ENCODE measurements at places on chromosomes 3 and 15.

GRCh38 chr15:60115579-60116380, 111.7 kb downstream of the FOXB1 start:
- peak; percentile 85 for DNase-seq

DNA sequence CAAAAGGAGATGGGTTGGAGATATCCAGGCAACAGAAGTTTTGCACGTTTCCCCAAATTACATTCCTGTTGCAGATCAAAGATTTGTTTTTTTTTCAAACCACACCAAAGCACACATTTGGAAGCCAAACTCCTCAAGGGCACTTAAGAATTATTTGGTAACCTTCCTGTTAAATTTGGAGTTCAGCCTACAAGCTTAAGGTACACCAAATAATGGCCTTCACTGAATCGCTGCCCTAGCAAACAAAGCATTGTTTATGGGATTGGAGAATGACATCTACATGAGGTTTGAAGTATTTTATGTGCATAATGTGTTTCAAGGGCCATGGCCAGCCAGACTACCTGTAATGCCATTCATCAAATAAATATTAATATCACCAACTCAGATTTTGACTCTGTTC, 357.9 kb downstream of the RORA start:
- DNase-seq, result no peak

GRCh38 chr3:112128843-112129727, 4.0 kb downstream of the GCSAM start:
- no peak for DNase-seq

- no peak for DNase-seq
Observed at GRCh38 chr3:168514252-168514651, 418.5 kb upstream of the GOLIM4 start.

DNA sequence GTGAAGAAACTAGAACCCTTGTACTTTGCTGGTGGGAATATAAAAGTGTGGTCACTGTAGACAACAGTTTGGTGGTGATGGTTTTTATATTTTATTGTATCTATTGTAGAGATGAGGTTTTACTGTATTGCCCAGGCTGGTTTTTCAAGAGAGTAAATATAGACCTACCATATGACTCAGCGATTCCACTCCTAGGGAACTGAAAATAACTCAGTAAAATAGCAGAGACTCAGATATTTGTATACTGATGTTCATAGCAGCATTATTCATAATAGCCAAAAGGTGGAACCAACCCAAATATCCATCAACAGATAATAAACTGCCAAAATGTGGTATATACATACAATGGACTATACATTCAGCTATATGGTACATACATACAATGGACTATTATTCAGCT, 68.8 kb upstream of the IL12A start:
- no peak for DNase-seq

DNA sequence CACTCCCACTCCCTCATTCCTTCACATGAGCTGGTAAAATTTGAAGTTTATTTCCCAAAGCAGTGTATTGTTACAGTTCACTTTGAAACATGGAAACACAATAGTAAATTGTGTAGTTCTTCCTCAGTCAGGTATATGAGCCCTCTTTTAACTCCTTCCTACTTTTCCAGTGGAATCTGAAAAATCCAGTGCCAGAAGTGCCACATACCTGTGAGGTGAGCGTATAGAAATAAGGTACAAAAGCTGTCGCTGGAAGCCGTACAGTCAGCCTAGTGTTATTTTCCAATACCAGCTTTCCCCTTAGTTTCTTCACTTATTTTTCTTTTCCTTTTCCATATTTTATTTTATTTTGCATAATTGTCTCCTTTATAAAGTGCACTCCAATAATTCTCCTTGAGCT, 81.7 kb upstream of the CADM2 start:
- DNase-seq, result no peak

- DNase-seq, result no peak
Observed at GRCh38 chr15:68951813-68952212, 21.5 kb downstream of the SPESP1 start.

DNA sequence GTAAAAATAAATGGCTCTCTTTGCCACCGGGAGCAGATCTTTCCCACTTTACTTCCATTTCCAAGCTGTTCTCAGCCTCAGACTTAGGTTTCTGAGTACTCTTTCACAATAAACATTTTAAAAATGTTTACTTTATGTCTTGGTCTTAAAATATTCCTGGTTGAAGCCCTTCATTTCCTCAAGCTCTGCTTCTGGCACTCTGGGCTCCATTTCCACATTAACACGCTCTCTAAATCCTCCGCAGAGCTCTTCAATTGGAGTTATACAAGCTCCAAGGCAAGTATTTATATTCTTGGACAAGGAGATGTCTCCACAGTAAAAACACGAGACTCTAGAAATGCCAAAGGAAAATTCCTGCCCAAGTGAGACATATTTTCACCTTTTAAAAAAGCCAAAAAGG, 169.3 kb downstream of the GREM1 start:
- no peak for DNase-seq

GRCh38 chr3:115388811-115389210, 234.5 kb upstream of the GAP43 start:
- DNase-seq, result no peak

DNA sequence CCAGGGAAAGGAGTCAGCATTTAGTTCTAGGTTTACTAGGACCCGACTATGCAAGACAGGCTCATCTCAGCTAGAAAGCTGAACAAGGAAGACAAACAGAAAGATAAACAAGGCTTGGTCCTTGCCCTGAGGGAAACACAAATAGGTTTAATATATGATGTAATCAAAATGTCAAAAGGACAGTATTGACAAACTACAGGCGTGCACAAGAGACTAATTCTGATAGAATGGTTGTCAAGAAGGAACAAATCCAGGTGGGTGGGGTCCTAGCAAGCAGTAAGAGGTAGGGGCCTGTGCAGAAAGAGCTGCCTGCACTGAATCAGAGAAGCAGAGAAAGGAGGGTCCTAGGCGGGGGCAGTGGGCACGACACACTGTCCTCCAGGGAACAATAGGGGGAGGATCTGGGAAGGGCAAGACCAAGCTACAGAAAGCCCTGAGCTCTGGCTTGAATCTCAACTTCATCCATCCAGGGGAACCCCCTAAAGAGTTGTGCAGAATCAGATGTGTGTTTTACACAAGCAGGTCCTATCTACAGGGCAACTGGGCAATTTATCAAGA, 23.4 kb downstream of the RFTN1 start:
- DNase-seq, result no peak

DNA sequence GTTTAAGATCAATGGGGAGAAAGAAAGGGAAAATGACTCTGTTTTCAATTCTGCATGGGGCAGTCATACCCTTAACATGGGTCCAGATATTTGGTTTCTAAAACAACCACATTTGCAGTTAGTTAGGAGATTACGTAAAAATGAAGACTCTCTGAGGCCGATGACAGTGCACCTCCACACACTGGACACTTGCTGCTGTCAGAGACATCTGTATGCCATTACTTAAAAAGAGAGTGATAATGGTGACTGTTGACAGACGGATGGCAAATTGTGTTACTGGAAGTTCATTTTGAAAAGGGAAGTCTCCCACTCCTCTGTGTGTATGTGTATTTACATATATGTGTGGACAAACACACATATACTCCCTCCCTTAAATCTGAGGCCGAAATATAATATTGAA, 304.5 kb upstream of the SEMA6D start:
- DNase-seq, result no peak

GRCh38 chr3:16583551-16583950, 21.7 kb downstream of the DAZL start:
- no peak for DNase-seq

- DNase-seq, result no peak
Observed at GRCh38 chr3:84100861-84101260, 857.9 kb upstream of the CADM2 start.

DNA sequence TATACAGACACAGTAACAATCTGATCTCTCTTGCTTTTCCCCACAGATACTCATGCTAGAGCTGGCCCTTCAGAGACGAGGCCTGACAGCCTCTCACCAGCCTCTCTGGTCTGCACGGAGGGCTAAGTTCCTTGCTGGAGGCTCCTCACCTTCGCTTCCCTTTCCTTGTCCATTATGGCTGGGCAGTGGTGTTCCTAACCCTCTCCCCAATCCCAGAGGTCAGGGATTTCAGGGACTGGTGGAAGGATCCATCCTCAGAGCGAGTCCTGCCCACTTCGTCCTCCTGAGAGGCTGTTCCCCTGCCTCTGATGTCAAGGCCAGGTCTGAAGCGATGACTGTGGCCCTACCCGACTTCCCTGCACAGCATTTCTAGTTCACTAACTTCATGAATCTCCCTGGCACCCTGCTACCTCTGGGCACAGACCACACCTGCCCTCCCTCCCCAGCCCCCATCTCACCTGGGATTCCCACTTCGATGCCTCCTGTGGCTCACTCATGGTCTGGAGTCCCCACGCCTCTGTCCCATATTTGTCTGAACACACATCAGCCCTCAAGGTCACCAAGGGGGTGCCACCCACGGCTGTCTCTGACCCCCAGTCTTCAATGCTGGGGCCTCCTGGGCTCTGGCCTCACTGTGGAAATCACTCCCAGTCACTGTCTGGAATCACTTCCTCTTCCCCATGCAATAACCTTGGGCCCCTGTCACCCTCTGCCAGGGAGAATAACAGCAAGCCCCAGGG, 124.9 kb upstream of the PRR20G start:
- no peak for DNase-seq

DNA sequence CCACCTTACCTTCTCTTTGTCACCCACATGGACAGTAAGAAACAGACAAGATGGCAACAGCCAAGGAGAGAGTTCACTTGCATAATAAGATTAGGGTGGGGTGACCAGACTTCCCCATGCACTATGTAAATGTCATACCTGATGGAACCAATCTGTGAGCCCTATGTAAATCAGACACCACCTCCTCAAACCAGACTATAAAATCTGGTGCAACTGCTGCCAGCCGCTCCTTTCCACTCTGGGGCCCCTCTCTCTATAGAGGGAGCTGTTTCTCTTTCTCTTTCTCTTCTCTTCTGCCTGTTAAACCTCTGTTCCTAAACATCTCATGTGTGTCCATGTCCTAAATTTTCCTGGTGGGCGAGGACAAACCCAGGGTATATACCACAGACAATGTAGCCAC, 405.5 kb upstream of the CNTN4 start:
- DNase-seq, result no peak

- peak; percentile 72 for DNase-seq
Observed at GRCh38 chr15:89416339-89417183, 79.8 kb downstream of the RHCG start.

GRCh38 chr15:93209690-93210445, 120.9 kb upstream of the RGMA start:
- no peak for DNase-seq

DNA sequence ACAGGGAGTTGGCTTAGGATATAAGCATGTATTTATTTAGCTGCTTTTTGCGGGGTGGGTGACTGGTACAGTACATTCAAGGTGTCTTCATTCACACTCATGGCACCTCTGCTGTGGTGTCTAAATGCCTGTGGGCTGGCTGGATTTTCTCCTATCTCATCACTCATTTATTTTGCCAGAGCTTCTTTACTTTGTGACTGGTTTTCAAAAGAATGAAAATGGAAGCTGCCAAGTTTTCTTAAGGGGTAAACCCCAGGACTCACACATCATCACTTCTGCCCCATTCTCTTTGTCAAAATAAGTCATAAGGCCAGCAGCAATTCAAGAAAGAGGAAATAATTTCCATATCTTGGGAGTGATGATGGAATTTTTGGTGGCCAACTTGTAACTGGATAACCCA, 493.4 kb upstream of the ALCAM start:
- DNase-seq, result no peak

- no peak for DNase-seq
Observed at GRCh38 chr3:119729996-119730395, 27.2 kb downstream of the CFAP91 start.

- no peak for DNase-seq
Observed at GRCh38 chr3:7285505-7285904, 424.6 kb downstream of the GRM7 start.
